ENCODE measurements at places on chromosomes 6 and 20.

GRCh38 chr20:4949833-4950178 is 51.5 kb downstream of the SLC23A2 start:
- DNase-seq, result no peak
- no peaks in the 10 kb centered on the region for H3K27me3 ChIP-seq
- no peak overlapping the region for H3K27ac ChIP-seq

DNA sequence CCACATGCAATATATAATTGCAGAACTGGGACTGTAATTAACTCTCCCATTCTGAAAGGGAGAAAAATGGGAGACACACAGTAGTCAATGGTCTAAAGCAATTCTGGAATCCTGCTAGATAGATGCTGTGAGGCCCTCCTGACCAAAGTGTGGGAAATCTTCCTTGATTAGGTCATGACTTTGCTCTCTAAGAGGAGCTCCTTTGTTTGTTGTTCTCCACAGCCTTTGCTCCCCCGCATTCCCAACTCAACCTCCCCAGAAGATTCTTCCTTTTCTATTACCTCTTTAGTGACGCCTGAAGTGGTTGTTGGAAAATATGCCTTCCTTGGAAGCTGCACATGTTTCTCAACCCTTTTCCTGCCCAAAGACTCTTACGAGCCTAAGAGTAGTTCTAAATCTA is 28.8 kb upstream of the LIN28B start:
- H3K27ac ChIP-seq, result no peak overlapping the region
- no peaks in the 10 kb centered on the region for H3K4me1 ChIP-seq
- H3K27me3 ChIP-seq, result no peaks in the 10 kb centered on the region
- no peak overlapping the region for H3K4me3 ChIP-seq
- H3K36me3 ChIP-seq, result no peaks in the 10 kb centered on the region

DNA sequence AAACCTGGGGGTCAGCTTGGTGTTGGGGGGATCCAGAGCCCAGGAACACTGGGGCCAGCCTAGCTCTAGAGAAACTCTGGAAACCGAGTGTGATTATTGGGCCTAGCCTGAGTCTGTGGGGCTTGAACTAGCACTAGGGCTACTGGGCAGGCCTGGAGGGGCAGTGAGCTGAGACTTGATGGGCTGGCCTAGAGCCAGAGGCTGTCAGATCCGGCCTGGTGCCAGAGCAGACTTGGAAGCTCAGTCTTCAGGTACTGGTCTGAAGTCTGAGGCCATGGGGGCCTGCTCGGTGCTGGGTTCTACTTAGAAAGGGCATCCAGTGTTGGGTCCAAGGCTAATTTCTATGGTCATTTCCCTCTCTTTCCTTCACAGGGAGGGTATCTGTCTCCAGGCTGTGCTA is 2.7 kb downstream of the DEFB112 start:
- no peak overlapping the region for H3K27ac ChIP-seq
- no peaks in the 10 kb centered on the region for H3K4me1 ChIP-seq
- no peaks in the 10 kb centered on the region for H3K36me3 ChIP-seq
- no peaks in the 10 kb centered on the region for H3K27me3 ChIP-seq
- no peak overlapping the region for H3K4me3 ChIP-seq

GRCh38 chr6:52135217-52135616 is 47.8 kb upstream of the PKHD1 start:
- DNase-seq, result no peak
- peak overlapping the region; percentile 81 for H3K27ac ChIP-seq
- peak overlapping the region; percentile 80 for H3K4me3 ChIP-seq
- no peaks in the 10 kb centered on the region for H3K27me3 ChIP-seq
- peaks cover 9% of the 10 kb centered on the region for H3K4me1 ChIP-seq
- peaks cover 18% of the 10 kb centered on the region for H3K36me3 ChIP-seq

DNA sequence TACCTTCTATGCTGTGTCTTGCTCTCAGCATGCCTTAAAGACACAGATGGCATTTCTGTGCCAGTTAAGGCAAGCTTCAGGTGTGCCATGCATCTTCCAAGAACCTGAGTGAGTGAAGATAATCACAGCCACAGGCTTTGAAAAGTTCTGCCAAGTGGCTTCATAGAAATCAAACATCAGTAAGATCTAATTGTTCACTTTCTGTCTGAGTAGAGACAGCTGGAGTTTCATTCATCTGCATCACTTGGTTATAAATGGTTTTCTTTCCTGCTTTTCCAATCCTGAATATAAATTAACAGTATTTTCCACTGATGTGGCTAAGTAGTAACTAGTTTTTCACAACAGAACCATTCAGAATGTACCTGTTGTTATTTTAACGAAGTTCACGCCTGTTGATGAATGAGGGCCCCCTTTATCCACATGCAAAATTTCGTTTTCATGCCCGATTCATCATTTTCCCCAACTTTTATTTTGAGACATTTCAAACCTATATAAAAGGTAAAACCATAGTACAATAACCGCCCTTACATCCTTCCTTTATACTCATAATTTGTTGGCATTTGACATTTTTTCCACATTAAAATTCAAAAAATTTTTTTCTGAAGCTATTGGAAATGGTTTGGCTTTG is 38.6 kb upstream of the KCNG1 start:
- no peak overlapping the region for H3K4me3 ChIP-seq
- no peak for DNase-seq
- no peak overlapping the region for H3K27ac ChIP-seq
- H3K4me1 ChIP-seq, result no peaks in the 10 kb centered on the region
- peaks cover 4% of the 10 kb centered on the region for H3K27me3 ChIP-seq
- H3K36me3 ChIP-seq, result no peaks in the 10 kb centered on the region

DNA sequence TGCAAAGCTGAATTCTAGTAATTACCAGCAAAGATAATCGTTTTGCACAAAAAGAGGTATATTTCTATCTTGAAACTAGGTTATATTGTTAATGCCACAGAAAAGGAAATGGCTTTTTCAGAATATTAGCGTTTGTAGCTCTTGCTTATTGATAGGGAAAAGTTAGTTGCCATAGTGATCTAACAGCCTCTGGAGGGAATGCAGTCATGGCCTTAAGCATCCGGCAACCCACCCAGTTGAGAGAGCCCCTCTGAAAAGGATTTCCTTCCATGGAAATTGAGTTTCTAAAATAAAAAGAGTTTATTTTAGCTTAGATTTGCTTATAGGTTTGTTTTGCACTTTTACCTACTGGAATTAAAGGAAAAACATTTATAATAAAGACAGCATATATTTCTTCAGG is 224.5 kb downstream of the BCKDHB start:
- no peaks in the 10 kb centered on the region for H3K36me3 ChIP-seq
- no peaks in the 10 kb centered on the region for H3K27me3 ChIP-seq
- peaks cover 23% of the 10 kb centered on the region for H3K4me1 ChIP-seq
- DNase-seq, result no peak

- H3K27me3 ChIP-seq, result no peaks in the 10 kb centered on the region
- DNase-seq, result no peak
- H3K4me1 ChIP-seq, result no peaks in the 10 kb centered on the region
- H3K27ac ChIP-seq, result no peak overlapping the region
- no peaks in the 10 kb centered on the region for H3K36me3 ChIP-seq
These were observed 262.4 kb upstream of the SUPT3H start for GRCh38 chr6:45640081-45640491.

- no peaks in the 10 kb centered on the region for H3K36me3 ChIP-seq
- H3K4me3 ChIP-seq, result peak overlapping the region; percentile 78
- no peak overlapping the region for H3K27ac ChIP-seq
- H3K4me1 ChIP-seq, result peaks cover 10% of the 10 kb centered on the region
These were observed 2.4 kb downstream of the MTCL3 start for GRCh38 chr6:127516662-127517273.

DNA sequence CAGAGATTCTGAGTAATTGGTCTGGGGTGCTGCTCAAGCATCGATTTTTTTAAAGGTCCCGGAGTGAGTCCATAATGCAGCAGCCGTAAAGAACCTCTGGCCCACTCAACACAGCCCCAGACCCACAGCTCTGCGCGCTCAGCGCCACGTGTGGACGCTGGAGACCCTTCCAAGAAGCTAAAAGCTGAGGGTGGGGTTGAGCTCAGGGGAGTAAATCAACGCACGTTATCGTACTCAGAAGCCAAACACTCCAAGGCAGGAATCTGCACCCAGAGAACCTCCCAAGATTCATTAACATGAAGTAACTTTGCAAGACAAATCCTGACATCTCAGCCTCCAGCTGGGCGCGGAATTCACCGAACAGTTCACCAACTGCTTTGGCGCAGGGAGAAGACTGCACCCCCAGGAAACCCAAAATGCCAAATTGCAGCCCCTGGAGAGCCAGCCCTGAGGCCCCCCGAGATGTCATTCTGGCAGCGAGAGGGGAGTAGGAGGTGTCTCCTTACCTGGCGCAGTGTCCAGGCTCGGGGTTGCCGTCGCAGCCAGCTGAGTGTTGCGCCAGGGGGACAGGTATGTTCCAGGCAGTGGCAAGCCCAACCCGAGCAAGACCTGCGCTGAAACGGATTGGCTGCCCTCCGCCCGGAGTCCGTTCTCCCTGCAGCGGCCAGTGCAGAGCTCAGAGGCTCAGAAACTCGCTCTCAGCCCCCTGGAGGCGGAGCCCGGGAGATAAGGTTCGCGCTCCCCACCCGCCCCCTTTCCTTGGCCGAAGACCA is at the start of gene COL21A1:
Gene COL21A1 (minus strand): TSS at position 700 of the 773 bp plus-strand sequence. CDS start 64,962 bp downstream, outside the sequence.
- H3K36me3 ChIP-seq, result no peaks in the 10 kb centered on the region
- peak; percentile 41 for DNase-seq
- H3K4me1 ChIP-seq, result no peaks in the 10 kb centered on the region
- H3K27ac ChIP-seq, result no peak within 1 kb of the TSS
- no peaks in the 10 kb centered on the region for H3K27me3 ChIP-seq
- H3K4me3 ChIP-seq, result peak within 1 kb of the TSS; percentile 63

- H3K27me3 ChIP-seq, result peaks cover 1% of the 10 kb centered on the region
- no peak overlapping the region for H3K27ac ChIP-seq
- DNase-seq, result no peak
- no peaks in the 10 kb centered on the region for H3K36me3 ChIP-seq
- H3K4me3 ChIP-seq, result no peak overlapping the region
These were observed 24.4 kb upstream of the LY86 start for GRCh38 chr6:6564154-6564553.

DNA sequence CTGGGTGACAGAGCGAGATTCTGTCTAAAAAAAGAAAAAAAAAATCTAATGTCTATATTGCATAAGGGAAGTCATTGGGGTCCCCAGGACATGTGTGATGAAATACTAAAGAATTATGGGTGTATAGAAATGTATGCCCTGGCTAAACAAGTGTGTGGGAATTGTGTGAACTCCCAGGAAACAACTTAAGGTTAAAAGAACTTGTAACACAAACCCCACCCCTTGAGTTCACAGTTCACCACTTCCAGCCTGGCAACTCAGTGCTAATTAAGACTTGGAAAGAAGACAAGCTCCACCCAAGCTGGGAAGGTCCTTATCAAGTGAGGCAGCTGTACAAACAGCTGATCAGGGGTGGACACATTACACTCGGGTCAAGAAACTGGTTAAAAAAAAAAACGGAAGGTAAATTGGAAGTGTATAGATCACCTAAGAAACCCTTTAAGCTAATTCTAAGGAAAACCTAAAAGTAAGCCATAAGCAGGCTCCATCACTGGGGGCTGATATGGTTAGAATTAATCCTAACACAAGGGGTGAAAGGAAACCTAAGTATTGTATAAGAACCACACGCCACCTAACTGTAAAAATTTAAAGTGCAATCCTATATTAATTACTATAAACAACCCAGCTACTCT is 25.2 kb downstream of the HLA-A start:
- H3K4me1 ChIP-seq, result peaks cover 19% of the 10 kb centered on the region
- peak overlapping the region; percentile 57 for H3K27ac ChIP-seq
- DNase-seq, result no peak
- no peaks in the 10 kb centered on the region for H3K27me3 ChIP-seq
- no peaks in the 10 kb centered on the region for H3K36me3 ChIP-seq
- H3K4me3 ChIP-seq, result peak overlapping the region; percentile 26

GRCh38 chr20:43723186-43723585 is 3.6 kb downstream of the GTSF1L start:
- H3K27me3 ChIP-seq, result no peaks in the 10 kb centered on the region
- H3K27ac ChIP-seq, result no peak overlapping the region
- H3K36me3 ChIP-seq, result no peaks in the 10 kb centered on the region

- H3K27ac ChIP-seq, result peak overlapping the region; percentile 92
- no peaks in the 10 kb centered on the region for H3K4me1 ChIP-seq
- peak; percentile 79 for DNase-seq
These were observed 1.1 kb upstream of the JAG1 start for GRCh38 chr20:10674684-10675449.

- DNase-seq, result no peak
- no peaks in the 10 kb centered on the region for H3K4me1 ChIP-seq
- H3K4me3 ChIP-seq, result no peak overlapping the region
- no peak overlapping the region for H3K27ac ChIP-seq
- no peaks in the 10 kb centered on the region for H3K36me3 ChIP-seq
These were observed 165.4 kb upstream of the GMDS start for GRCh38 chr6:2410656-2411380.
